ENCODE measurements at places on chromosomes 2 and 18. TPM values are rescaled to one million over a fixed set of nuclear protein-coding genes. Genes with fewer than 3 reads are reported as not detected.

The PAX8 gene
- polyA plus RNA-seq = 0.62 TPM

The SERPINB13 gene
- not detected for polyA plus RNA-seq

The EPB41L3 gene
- 38.9 TPM for polyA plus RNA-seq

DNA sequence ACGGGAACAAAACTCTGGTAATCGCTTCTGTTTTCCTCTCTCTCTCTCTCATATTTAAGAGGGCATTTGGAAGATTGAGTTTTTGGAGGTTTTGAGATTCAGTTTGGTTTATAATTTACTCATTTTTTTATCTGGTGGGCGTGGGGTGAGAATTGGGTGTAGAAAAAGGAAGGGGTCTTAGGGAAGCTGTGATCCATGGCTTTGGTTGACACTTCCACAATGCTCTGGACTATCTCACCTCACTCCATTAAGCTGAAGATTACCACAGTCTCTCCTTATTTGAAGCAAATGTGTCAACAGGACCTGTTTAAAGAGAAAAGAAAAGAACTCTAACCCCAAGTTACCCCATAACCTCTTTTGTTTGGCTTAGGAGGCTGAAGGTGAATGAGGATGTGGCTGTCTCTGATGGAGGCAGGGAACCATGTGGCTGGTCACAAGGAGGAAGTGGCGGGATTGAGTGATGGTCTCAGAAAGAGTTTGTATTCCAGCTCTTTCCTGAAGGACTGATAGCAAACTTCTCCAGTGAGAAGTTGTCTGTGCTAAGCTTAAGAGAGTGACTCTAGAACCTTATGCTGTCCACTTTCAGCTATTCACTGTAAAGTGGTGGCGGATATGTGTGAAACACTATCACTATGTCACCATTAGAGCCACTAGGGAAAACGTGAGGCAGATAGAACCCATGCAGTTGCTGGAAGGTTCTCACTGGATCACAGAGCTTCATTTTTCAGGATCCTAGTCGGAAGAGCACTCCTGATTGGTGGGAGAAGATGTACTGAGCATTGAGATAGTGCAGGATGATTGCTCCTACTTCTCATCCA lies 934 bp downstream of the ZNF804A start:
- peak; percentile 33 for DNase-seq

DNA sequence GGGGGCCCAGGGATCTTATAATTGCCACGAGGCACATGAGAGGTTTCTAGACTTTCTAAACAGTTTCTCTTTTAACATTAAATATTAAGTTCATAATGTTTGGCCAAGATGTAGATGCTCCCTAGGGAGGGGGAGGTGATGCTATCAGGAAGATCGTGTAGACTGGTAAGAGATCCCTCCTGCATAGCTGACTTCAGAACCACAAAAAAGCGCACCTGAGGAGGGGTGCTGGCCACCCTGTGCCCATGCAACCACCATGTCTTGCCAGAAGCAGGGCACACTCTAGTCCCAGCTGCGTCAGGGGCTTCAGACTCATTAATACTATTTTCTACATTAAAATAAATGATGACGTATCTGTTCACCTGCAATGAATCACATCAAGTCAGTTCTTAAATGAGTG lies 103.4 kb upstream of the SLC35G4 start:
- DNase-seq = no peak

All from endothelial cell of umbilical vein (primary cell).